ENCODE measurements at places on chromosomes 12 and 14.

DNA sequence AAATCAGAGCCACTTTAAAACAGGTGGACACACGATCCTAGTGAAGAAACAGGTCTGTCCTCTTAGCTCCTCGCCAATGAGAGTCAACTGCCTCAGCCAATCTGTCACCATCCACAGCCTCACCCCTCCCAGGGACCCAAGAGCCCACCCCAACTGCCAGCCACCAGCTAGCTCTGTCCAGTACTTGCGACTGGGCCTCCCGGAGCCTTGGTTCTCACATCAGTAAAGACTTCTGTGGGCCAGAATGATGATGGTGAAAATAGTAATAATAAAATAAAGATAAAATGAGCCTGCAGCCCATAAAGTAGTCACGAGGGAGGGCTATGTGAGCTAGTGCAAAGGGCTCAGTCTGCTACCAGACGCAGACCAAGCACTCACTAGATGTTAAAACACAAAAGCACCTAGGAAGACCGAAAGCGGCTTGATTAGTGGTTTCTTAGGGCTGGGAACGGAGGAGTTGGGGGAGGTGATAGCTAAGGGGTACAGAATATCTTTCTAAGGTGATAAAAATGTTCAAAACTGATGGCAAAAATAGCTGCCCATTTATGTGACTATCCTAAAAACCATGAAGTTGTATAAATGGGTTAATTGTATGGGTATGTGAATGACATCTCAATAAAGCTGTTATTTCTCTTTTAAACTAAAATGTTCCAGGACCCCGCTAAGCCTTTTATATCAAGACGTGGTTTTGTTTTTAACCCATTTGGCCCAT is 39.8 kb downstream of the ACTN1 start:
- DNase-seq = no peak

DNA sequence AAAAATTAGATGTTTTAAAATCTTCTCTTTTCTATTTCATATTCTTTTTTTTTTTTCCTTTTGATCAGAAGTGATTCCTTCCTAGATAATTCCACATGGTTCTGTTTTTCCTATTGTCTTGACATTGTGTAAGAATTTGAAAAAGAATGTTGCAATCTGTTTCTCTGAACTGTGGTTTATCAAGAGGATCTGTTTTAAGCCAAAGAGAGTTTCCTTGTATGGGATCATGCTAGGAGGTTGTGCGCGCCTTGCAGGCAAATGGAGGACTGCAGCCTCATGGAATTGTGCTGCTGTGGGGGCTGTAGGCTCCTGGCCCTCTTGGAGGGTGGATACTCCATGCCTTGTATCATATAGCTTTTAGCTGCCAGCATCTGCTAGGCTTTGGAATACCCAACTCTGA is 43.3 kb upstream of the MBIP start:
- DNase-seq = no peak

DNA sequence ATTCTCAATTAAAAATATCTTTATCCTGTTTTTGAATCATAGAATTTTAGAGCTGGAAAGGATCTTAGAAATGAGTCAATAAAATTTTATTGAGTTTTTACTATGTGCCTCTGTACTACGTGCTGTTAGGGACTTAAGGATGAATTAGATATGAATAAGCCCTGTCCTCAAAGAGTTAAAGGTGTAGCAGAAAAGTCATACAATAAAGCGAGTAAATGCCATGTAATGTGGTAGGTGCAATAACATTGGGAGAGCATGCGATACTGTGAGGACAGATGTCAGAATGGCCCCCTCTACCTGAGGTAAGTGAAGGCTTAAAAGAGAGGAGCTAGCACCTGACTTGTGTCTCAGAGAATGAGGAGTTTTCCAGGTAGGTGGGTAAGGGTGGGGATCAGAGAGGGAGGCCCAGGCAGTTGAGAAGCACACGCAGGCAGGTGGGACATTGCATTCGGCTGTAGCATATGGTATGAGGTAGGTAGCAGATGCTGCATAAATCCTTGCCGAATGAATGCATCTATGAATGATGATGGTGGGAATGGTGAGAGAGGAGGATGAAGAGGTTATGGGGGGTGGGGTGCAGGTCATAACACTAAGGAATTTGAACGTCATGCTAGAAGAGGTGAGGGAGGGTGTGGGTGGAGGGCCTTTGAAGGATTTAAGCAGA is 35.4 kb upstream of the ATP23 start:
- no peak for DNase-seq

DNA sequence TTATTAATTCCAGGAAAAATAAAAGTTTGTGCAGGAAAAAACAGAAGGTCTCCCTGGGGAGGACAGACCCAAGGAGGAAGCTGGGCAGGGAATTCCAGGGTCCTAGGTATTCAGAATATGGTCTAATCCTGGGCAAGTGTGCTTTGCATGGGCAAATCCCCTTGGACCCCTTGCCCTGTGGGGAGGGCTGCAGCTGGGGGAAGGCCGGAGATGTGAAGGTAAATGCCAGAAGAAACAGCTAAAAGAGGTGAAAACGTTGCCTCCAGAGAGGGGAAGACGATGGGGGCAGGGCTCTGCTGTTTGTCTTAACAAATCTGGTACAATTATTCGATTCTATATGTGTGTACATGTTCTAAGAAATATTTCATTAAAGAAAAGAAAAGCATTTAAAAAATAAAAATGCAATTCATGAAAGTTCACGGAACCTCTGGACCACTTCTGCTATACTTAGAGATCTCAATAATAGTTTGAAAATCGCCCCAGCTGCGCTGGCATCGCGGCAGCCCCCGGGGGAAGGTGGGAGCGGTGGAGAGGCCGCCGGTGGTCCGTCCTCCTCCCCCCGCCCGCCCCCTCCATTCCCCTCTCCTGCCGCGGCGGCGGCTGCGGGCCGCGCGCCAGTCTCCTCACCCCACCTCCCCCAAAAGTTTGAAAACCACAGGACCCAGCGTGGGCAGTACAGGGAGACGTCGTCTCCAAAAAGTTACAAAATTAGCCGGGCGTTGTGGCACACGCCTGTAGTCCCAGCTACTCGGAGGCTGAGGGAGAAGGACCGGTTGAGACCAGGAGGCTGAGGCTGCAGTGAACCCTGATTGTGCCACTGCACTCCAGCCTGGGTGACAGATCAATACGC is 1.5 kb upstream of the PRPF40B start:
- no peak for DNase-seq

DNA sequence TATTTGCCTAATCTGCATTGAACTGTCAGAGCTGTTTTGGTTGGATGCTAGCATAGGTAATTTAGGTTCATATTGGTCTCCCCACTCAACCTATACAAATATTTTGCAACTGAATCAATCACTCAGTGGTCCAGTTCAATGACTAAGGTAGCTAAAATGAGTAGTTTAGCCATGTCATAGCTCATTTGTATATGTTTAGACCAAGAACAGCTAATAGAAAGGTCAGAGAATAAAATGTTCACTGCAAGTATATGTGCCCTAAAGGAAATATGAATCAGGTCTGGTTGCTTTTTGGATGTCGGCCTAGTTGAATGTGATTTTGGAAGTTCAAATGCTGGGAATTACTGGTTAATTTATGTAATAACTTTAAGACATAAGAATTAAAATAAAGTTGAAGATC is 883.9 kb downstream of the LRFN5 start:
- DNase-seq = no peak

GRCh38 chr12:20269337-20270067 is 98.8 kb upstream of the PDE3A start:
- no peak for DNase-seq

DNA sequence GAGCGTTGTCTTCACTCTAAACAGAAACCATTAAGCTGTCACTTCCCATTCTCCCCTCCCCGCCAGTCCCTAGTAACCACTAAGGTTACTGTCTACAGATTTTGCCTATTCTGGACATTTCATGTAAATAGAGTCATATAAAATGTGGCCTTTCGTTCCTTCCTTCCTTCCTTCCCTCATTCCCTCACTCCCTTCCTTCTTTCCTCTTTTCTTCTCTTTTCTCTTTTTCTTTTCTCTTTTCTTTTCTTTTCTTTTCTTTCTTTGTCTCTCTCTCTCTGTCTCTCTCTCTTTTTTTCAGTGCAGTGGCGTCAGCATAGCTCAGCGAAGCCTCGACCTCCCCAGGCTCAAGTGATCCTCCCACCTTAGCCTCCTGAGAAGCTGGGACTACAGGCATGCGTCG is 37.8 kb downstream of the HCAR2 start:
- no peak for DNase-seq
